Renal pelvis (tissue), 12 donors: ENCODE measurements at places on chromosomes 11 and 22. TPM values are rescaled to one million over a fixed set of nuclear protein-coding genes. Genes with fewer than 3 reads are reported as not detected.

PAX6 gene
- 0.08 TPM for polyA plus RNA-seq

CTSW gene
- polyA plus RNA-seq = 1.5 TPM

CDHR5 gene
- polyA plus RNA-seq = 47.7 TPM

PTH gene
- not detected for polyA plus RNA-seq

OR52N4 gene
- not detected for polyA plus RNA-seq

MS4A2 gene
- polyA plus RNA-seq = not detected

DNA sequence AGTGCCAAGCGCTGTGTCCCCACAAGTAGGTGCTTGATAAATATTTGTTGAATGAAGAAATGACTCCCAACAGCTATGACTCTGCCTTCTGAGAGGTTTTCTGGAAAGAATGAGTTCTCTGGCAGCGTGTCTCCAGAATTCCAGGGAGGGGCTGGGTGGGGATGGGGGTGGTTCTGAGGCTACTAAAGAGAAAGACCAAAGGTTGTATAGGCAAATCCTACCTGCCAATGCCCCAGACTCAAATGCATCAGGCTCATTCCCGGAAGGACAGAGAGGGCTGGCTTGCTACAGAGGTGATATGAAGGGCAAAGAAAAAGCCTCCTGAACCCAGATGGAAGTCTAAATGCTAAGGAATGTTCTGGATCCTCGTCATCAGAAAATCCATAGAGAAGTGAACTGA is 1.9 kb downstream of the DUSP18 start:
- no peak for DNase-seq

GRCh38 chr11:36074941-36075431 is 131.1 kb downstream of the LDLRAD3 start:
- DNase-seq = no peak

DNA sequence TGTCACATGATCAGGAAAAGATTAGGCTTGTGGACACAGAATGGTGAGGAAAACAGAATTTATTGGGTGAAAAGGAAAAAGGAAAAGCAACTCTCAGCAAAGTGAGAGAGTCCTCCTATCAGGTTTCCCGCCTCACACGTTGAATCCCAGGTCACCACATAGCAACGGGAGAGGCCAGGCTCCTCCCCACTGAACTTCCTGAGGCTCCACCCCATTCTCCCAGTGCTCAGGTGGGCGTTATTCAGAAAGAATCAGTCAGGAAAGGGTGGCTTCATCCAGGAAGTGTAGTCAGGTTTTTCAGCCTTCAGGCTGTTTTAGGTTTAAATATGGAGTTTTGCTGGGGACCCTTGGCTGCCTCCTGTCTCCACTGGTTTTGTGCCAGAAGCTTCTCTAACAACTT is 66.9 kb downstream of the SPON1 start:
- DNase-seq = no peak

GRCh38 chr11:11020747-11021149 is 162.9 kb upstream of the ZBED5 start:
- no peak for DNase-seq

GRCh38 chr11:78926633-78927338 is 352.1 kb upstream of the NARS2 start:
- no peak for DNase-seq

GRCh38 chr11:44264438-44264749 is 45.5 kb downstream of the ALX4 start:
- DNase-seq = no peak

DNA sequence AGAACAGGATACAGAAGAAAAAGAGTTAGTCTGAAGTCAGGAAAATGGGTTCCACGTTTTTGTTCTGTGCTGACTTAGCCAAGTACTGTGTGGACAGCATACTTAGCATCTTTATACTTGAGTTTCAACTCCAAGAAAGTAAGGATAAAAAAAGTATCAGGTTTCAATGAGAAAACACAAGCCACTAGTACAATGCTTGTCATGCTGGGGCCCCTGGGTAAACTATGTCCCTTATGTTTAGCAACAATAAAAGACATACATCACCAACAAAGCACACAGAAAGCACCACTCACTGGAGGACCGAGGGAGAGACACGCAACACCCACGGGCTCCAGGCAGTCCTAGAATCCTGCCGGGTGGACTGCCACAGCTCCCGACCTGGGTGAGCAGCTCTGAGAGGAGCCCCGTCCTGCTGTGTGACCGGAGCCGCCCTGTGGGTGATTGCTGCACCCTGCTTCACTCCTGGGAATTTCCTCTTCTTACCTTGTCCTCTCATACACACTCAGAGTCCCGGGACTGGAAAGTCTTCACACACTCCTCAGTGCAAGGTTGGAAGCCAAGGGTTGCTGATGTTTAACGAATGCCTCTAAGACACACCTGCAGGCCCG is 890.5 kb downstream of the BRD1 start:
- DNase-seq = no peak

GRCh38 chr22:27151407-27151806 is 494.0 kb downstream of the MIAT start:
- no peak for DNase-seq

DNA sequence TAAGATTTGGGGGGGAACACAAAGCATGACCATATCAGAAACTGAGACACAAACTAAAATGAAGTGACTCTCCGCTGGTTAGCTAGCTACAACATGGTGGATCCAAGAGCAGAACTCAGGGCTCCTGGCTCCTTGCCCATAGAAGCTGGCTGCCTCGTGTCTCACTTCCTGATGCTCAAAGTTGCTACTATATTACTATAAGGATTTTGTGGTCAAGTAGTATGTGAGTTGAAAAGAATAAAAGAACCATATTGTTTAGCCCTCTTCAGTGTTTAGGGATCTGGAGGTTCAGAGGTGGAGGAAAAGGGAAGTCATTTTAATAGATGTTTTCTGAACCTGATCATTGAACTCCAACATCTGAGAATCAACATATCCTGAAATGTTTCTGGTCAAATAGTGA is 16.9 kb upstream of the SIK2 start:
- DNase-seq = no peak

GRCh38 chr11:57787006-57787604 is 25.5 kb downstream of the CTNND1 start:
- no peak for DNase-seq

DNA sequence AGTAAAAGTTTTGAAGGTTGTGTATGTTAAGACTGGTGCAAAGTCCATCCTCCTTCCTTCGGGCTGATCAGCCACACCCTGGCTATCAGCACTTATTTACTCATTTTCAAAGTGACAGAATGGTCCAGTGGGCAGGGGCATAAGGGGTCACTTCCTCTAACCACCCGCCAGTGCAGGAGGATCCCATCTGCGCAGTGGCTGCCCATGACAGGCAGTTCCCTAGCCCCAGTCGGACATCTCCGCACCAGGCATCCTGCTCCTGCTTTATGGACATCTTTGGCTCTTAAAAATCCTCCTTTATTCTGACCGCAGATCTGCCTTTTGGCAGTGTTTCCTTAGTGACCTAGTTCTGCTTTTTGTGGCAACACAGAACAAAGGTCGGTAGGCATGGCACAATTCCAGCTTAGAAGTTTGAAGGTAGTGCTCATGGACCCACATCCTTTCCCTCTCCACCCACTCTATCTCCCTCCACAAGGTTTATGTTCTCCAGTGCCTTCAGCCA is 55.9 kb downstream of the BMAL1 start:
- no peak for DNase-seq
